ENCODE measurements at places on chromosomes 4 and X.

GRCh38 chr4:74056114-74056857 is 17.8 kb upstream of the CXCL3 start:
- DNase-seq, result peak; percentile 24

- no peak for DNase-seq
Observed at GRCh38 chr4:1532549-1533395, 126.5 kb upstream of the NKX1-1 start.

DNA sequence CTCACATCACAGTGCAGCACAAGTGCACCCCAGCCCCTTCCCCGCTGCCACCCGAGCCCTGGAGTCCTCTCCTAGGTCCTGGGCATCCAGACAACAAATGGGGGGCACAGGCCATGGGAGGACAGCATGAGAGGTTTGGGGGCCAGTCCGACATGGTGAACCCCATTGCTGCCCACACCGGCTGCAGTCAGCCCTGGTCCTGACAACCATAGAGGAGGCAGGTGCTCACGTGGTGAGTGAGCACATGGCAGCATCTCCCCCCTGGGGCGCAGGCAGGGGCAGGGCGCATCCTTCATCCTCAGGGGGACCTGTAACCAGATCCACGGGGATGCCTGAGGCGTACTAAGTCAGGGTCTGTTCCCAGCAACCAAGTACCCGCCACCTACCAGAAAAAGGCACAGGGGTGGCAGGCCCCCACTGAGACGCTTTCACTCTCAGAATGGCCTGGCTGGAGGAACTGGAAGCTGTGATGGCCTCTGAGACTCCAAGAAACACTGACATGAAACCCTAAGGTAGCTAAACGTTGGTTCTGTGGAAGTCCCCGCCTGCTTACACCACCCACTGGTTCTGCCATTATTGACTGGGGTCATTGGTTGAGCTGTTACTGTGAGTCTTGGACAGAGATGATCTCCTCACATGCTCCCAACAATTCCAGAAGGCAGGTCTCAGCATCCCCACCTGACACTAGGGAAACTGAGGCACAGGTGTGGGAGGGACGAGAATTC is 6.5 kb downstream of the ZFYVE28 start:
- no peak for DNase-seq

- DNase-seq, result no peak
Observed at GRCh38 chr4:10740251-10740650, 55.7 kb upstream of the CLNK start.

GRCh38 chr4:38928974-38929373 is 61.4 kb downstream of the FAM114A1 start:
- DNase-seq, result no peak

DNA sequence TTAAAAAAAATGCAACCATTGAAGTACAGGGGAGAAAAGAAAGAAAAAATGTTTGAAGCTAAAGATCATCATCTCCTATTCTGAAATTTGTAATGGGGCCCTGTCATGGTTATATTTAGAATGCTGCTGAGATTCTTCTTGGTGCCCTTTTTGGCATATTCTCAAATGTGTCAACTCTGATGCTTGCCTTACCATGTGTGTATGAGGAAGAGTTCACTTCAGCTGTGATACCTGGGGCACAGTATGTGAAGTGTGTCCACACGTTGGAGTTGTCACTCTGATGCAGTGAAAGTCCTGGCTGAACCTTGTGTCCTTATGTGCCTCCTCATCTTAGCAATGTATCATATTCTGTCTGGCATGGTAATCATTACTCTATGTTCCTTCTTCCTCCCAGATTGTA is 377.9 kb downstream of the RAPGEF2 start:
- DNase-seq, result no peak

GRCh38 chr4:83440899-83441298 is 14.7 kb downstream of the HELQ start:
- DNase-seq, result no peak

GRCh38 chr4:159171287-159171686 is 68.4 kb downstream of the RAPGEF2 start:
- DNase-seq, result no peak

DNA sequence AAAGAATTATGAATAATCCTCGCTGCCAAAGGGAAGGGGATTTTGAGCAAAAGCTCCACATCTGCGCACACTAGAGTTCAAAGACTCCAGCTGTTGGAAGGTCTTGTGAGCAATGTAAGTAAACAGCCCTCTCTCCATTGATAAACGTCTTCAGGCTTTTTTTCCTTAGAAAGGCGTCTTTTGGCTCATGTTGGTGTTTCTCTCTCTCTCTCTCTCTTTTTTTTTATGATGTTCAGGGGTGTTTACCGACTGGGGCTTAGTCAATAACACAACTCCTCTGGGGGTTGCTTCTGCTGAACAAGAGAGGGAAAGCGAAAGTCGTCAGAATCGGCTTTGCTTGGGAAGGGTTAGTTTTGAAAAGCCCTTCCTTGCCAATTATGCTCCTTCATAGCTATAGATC is 53.2 kb upstream of the C1QTNF7 start:
- DNase-seq, result no peak

DNA sequence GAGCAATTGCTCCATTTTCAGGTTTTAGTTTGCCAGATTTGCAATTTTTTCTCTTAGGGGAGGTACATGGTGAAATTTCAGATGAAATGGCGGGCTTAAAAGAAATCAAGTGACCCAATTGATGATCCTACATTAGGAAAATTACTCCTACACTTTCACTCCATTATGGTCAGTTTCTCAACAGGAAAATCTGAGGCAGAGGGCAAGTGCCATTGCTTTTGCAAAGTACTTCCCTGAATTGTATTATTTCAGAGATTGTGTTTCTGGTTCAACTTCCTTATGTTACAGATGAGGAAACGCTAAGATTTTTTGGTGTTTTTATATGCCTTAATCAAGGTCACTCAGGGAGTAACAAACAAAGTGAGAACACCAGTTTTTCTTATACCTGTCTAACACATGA is 302.2 kb downstream of the ARAP2 start:
- DNase-seq, result no peak

All from AG10803 (cell line).